IMR-90 (cell line): ENCODE measurements at places on chromosomes 3 and 15. TPM values are rescaled to one million over a fixed set of nuclear protein-coding genes. Genes with fewer than 3 reads are reported as not detected.
A peak's percentile ranks its signal among the peaks of the same experiment; 100 is the strongest.

VGLL3 gene
- 96.7 and 97.3 TPM in 2 replicates for total RNA-seq

CPLX3 gene
- not detected in 2 replicates for total RNA-seq

DNA sequence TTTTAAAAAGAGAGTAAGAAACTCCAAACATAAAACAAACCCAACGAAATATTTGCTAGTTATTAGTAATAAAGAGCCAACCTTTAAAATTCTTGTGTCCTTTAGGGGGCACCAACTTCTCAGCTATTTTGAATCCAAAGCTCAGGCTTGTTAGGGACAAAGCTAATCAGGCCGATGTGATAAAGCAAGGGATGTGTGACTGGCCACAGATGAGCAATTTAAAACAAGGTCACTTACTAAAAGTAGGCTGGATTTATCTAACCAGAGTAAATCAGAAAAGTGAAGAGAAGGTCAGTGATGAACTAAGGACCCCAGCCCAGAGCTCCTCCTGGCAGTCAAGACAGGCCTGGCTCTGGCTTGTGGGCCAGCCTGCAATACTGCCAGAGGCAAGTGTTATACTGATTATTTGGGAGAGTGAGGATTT, 108.5 kb downstream of the CYP19A1 start:
- DNase-seq = peak; percentile 27

DNA sequence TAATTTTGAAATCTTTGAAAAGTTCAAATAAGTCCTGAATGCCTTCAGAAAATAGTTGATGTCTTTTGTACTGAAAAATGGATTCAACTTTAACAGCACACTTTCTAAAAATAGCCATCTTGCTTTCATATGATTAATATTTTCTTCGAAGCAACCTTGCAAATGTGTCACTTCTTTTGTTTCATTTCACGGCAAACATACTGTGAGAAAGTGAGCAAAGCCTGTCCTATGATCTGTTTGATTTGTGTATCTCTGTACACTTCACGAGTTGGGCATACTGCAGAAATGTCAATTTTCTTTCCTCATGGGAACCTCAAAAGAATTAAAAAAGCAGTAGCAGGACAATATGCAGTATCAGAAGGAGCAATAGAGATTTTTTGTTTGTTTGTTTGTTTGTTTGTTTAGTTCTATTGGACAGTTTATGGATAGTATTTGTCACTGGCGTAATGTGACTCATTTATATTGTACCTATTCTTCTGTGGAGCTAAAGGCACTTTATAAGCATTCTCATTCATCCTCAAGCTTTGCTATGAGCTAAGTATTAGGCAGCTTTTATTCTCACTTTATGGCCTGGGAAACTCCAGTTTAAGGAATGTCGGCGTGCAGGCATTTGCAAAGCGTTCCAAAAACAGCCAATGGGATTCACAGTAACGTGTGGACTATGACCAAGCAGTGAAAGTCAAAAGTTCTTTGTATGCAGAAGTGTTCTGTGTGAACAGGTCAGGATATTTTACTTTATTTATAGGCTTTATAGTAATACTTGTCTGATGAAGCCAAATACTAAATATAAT, 572.0 kb downstream of the NAALADL2 start:
- peak; percentile 51 for DNase-seq

DNA sequence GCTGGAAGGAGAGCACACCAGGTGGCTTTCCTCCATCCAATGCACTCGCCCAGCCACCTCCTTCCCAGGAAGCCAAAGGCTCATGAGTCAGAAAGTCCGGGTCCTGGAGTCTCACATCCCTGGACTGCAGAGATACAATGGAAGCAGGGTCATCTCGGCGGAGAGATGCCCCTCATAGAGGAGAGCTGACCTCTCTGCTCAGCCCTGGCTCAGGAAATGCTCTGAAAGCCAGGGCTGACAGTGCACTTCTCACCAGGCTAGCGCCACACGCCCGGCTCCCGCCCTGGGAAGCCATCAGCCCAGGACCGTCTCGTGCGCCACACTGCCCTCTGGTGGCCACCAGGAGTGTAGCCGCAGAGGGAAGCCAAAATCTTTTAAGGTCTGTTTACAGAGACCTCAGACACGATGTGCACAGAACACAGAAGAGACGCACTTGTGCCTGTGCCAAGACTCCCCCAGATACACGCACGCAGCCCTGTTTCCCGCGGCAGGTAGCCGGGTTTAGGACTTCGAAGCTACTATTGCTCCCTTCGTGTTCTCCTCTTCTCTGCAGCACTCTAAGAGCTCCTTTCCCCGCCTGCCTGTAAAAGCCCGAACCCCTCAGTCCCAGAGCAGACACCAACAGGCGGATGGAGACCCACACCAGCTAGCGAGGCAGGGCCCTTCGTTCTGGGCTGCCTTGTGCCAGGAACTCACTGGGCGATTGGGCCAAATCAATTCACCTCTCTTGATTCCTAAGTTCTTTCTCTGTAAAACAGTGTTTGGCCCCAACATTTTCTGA, 9.7 kb downstream of the NTRK3 start:
- DNase-seq = peak; percentile 39

GRCh38 chr15:83057696-83058376, 9.2 kb downstream of the BTBD1 start:
- DNase-seq = no peak

DNA sequence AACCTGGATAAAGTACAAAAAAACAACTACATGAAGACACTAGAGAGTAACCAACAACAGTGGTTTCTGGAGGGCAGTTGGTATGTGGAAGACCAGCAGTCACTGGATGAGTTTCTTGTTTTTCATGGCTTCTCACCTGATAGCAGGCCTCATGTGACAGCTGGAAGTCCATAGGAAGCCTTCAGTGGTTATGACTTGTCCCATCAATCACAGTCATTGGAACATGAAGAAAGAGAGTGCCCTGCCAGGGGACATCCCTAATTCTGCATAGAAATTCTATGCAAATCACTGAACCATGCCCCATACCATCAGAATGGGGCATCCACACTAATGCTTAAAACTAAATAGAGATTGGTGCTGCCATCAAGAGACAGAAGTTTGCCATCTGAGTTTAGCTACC, 81.6 kb downstream of the AKAP13 start:
- DNase-seq = no peak

DNA sequence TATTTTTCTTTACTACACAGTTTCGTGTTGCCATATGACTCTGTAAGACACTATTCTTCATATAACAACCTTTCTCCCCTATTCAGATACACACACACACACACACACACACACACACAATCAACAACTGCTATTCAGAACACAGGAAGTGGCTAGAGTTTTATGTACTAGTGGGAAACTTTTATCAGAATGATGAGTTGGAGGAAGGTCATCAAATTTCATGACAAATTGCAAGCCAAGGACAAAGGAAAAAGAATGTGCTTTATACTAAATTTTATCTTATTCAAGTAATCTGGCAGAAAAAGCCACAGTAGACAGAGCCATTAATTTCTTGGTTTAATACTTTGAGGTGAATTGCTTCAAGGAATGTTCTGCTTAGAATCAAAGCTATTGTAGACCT, 899.8 kb downstream of the ROBO2 start:
- no peak for DNase-seq
